ENCODE measurements at places on chromosomes 7 and 10. TPM values are rescaled to one million over a fixed set of nuclear protein-coding genes. Genes with fewer than 3 reads are reported as not detected.

DNA sequence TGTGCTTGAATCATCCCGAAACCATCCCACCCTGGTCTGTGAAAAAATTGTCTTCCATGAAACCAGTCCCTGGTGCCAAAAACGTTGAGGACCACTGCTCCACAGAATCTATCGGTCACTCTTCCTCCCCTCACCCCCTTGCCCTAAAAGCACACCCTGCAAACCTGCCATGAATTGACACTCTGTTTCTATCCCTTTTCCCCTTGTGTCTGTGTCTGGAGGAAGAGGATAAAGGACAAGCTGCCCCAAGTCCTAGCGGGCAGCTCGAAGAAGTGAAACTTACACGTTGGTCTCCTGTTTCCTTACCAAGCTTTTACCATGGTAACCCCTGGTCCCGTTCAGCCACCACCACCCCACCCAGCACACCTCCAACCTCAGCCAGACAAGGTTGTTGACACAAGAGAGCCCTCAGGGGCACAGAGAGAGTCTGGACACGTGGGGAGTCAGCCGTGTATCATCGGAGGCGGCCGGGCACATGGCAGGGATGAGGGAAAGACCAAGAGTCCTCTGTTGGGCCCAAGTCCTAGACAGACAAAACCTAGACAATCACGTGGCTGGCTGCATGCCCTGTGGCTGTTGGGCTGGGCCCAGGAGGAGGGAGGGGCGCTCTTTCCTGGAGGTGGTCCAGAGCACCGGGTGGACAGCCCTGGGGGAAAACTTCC is 784 bp upstream of the SERPINE1 start:
- H3K4me3 ChIP-seq = no peak overlapping the region
- H3K4me1 ChIP-seq = peaks cover 42% of the 10 kb centered on the region
- no peaks in the 10 kb centered on the region for H3K36me3 ChIP-seq
- H3K27me3 ChIP-seq = no peaks in the 10 kb centered on the region

- H3K27me3 ChIP-seq = no peaks in the 10 kb centered on the region
- H3K27ac ChIP-seq = no peak overlapping the region
- DNase-seq = no peak
- H3K4me1 ChIP-seq = no peaks in the 10 kb centered on the region
- no peak overlapping the region for H3K4me3 ChIP-seq
Measured at GRCh38 chr7:127035203-127035849, 217.4 kb downstream of the GRM8 start.

DNA sequence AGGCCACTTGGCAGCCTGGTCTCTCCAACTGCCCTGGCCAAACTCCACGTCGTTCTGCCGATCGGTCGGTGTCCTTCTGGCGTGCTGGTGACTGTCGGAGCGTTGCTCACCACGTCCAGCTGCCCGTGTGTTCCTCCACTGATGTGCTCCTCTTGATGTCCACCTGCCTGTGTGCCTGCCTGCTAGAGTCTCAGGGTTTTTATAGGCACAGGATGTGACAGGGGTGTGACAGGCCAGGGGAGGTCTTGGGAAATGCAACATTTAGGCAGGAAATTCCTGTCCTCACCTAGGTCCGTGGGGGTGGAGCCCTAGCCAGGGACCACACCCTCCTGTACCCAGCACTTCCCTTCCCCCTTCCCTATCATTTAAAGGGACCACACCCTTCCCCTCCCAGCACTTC is 25.2 kb upstream of the CFAP46 start:
- DNase-seq = no peak
- no peak overlapping the region for H3K27ac ChIP-seq
- no peaks in the 10 kb centered on the region for H3K36me3 ChIP-seq
- no peaks in the 10 kb centered on the region for H3K4me1 ChIP-seq
- no peaks in the 10 kb centered on the region for H3K27me3 ChIP-seq

- no peak overlapping the region for H3K4me3 ChIP-seq
- H3K27me3 ChIP-seq = no peaks in the 10 kb centered on the region
- no peak for DNase-seq
- no peak overlapping the region for H3K27ac ChIP-seq
- H3K4me1 ChIP-seq = no peaks in the 10 kb centered on the region
- peaks cover 14% of the 10 kb centered on the region for H3K36me3 ChIP-seq
Measured at GRCh38 chr7:2437537-2438148, 34.2 kb downstream of the CHST12 start.

GRCh38 chr10:72935361-72935760 is 19.2 kb downstream of the PLA2G12B start:
- H3K4me1 ChIP-seq = peaks cover 4% of the 10 kb centered on the region
- no peak overlapping the region for H3K4me3 ChIP-seq
- H3K27ac ChIP-seq = no peak overlapping the region
- 0 out of 2 replicates have a peak, but pooled peaks cover 5% of the 10 kb centered on the region for H3K27me3 ChIP-seq

GRCh38 chr7:51700593-51701215 is 384.1 kb upstream of the COBL start:
- no peaks in the 10 kb centered on the region for H3K4me1 ChIP-seq
- DNase-seq = no peak
- no peaks in the 10 kb centered on the region for H3K36me3 ChIP-seq
- no peaks in the 10 kb centered on the region for H3K27me3 ChIP-seq

Gene ACTR3C
- total RNA-seq = 10.0 TPM

Gene GRM3
- not detected for total RNA-seq

Gene OR13A1
- 0.13 TPM for total RNA-seq

Data from K562 (cell line).